Activated T-cell treated with anti-CD3 and anti-CD28 coated beads for 48 hours (primary cell): ENCODE measurements at places on chromosomes 5 and 9.

DNA sequence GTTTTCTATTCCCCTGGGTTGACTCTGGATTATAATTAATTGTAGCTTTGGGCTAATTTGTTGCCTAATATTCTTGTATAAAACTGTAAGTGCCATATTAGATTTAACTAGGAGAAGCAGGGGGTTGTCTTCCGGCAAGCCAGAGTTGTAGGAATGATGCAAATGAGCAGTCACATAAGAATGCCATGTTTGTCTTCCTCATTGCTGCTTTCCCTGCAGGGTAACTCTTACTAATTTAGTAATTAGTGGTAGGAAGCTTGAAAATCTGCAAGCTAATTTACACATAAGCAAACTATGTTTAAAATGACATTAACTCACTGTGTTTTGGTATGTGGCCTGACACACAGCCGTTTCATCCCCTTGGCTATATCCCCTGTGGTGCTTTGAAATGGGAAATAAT is 527.8 kb downstream of the KCTD16 start:
- DNase-seq: no peak

GRCh38 chr5:58898006-58898405 is 315.1 kb downstream of the RAB3C start:
- no peak for DNase-seq

GRCh38 chr9:68508547-68508946 is 32.1 kb downstream of the TMEM252 start:
- no peak for DNase-seq

DNA sequence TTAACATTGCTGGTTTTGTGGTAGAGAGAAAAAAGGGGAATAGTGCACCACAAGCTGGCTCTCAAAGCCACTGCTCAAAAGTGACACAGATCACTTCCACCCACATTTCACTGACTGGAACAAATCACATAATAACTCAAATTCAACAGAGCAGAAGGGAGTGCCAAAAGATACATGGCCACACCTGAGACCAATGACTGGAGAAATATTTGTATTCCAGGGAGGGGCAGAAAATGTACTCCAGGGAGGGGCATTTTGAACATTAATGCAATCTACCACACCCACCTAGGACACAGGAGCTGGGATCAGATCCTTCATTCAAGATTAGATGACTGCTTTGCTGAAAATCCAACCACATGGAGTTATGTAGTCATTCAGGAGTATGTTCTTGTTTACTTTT is 44.8 kb upstream of the ALDOB start:
- no peak for DNase-seq

DNA sequence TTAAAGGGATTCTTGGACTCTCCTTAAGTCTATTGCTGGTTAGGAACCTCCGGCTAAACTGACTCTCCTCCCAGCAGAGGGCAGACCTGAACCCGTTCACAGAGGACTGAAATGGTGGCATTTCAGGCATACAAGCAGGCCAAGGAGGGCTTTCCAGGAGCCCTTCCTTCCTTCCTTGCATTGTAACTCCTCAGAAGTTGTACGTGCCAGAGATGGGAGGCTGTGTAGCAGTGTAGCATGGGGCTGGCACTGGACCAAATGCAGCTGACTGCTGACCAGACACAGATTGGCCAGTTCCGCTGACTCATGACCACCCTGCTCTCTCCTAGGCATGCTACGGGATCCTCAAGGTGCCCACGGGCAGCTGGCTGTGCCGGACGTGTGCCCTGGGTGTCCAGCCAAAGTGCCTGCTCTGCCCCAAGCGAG is 36.4 kb downstream of the JADE2 start:
- no peak for DNase-seq
